ENCODE measurements at places on chromosomes 12 and 14.

DNA sequence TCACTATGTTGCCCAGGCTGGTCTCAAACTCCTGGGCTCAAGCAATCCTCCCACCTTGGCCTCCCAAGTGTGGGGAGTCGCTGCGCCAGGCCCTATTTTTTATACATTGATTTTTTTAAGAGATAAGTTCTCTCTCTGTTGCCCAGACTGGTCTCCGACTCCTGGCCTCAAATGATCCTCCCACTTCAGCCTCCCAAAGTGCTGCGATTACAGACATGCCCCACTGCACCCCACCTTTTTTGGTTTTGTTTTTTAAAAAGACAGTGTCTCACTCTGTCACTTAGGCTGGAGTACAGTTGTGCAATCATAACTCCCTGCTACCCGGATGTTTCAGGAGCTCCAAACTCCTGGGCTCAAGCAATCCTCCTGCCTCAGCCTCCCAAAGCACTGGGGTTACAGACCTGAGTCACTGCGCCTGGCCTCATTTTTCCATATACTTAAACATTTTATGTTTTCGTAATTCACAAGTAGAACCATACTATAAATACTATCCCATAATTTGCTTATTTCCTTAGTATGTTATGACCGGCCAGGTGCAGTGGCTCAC, 16.8 kb downstream of the HECTD1 start:
- no peak for DNase-seq

DNA sequence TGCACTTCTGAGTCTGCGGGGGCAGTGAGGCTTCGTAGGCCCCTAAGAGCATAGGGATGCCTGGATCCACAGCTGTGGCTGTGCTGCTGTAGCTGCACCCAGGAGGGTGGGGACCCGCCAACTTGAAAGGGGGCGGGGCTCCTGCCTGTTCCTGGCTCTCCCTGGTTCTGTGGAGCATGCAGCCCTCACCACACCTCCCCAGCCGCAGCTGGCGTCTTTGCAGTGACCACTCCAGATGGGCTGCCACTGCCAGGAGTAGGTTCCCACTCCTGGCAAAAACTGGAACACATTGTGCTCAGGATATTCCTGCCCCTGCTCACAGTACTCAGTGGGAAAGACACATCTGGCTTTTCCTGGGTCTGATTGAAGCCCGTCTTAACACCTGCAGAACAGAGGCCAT, 35.8 kb downstream of the TIMELESS start:
- DNase-seq, result no peak

- no peak for DNase-seq
These were observed 1702.6 kb upstream of the FLRT2 start for GRCh38 chr14:83827383-83827782.

DNA sequence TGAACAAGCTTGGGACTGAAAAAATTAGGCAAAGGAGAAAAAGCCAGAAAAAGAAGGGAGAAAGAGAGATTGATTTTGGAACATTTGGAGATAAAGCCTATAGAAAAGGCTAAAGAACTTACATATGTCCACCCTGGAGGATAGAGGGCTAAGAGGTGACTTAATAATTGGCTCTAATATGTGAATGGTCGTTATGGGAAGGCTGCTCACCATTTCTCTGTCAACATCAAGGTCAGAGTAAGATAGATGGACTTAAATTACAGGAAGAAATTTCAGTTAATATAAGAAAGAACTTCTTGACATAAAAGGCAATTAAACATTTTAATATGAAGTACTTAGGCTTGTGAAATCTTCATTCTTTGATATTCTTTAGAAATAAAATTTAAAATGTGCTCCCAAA, 238.6 kb downstream of the TRHDE start:
- DNase-seq, result no peak

- no peak for DNase-seq
These were observed 620 bp downstream of the PGAM5 start for GRCh38 chr12:132711080-132711843.

- no peak for DNase-seq
These were observed 8.8 kb downstream of the DHRS1 start for GRCh38 chr14:24290746-24291145.

- no peak for DNase-seq
These were observed 58.3 kb upstream of the FRMD6 start for GRCh38 chr14:51593397-51593796.

DNA sequence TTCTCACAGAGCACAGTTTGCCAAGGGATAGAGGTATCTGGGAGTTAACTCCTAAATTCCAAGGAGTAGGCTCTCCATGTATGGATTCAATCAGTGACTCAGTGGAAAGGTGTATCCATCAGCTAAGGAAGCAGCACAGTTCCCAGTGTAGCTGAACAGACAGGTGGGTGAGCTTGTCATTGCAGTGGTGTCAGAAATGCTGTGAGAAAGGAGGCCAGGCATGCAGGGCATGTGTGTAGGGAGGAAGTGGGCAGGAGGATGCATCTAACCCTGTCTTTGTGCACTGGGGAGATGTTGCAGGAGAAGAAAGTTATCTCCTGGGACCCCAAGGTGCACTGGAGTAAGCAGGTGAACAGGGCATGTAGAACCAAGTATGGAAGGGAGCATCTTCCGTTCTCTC, 539.0 kb downstream of the VRK1 start:
- DNase-seq, result no peak

- DNase-seq, result no peak
These were observed 235.5 kb downstream of the AKAP6 start for GRCh38 chr14:32564596-32564995.
